ENCODE measurements at places on chromosomes 12 and 14.

- no peak for DNase-seq
Observed at GRCh38 chr14:65263177-65263788, 149.2 kb upstream of the FUT8 start.

DNA sequence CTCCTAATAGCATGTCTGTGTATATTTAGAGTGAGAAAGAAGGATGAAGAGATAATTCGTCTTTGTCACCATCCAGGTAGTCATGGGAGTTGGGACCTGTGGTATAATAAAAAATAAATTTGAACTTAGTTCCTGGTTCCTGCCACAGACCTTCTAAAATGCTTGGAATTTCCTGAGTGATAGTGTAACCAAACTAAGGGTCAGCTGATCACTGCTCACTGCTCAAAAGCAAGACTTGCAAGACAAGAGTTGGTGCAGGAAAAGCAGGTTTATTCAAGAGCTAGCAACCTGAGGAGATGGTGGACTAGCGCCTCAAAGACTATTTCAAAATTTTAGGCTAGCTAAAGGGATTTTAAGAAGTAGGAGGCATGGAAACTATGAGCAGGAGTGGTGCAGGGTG, 19.1 kb downstream of the ANG start:
- DNase-seq = no peak

DNA sequence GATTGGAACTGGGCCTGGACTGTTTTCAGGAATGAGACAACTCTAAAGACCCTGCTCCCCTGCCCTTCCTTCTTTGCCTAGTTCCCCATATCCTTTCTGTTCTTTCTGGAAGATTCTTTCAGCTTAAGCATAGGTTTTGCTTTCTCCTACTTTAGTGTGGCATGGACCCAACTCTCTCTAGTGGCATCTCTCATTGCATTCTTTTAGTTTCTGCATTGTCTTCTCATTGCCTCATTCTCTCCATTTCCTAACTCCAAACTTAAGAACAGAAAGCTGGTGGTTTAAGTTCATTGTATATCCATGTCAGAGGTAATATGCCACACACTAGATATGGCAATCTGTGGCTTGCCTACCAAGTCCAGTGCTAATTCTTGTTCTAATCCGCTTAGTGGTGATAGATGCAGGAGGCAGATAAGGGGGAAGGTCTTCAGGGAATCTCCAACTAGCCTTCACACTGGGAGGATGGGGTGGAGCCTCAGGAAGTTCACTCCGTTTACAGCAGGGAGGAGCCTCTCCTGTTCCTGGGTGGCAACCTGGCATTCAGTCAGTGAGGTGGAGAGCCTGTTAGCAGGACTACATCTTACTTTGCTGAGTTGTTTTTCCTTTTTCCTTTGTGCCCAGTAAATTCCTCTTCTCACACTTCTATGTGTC, 165.1 kb upstream of the LMNTD1 start:
- DNase-seq = no peak

GRCh38 chr12:110175201-110175600, 51.0 kb downstream of the IFT81 start:
- DNase-seq = no peak

- DNase-seq = no peak
Observed at GRCh38 chr12:105538880-105539279, 208.4 kb downstream of the C12orf75 start.

- no peak for DNase-seq
Observed at GRCh38 chr12:110501399-110501751, 536 bp downstream of the VPS29 start.

DNA sequence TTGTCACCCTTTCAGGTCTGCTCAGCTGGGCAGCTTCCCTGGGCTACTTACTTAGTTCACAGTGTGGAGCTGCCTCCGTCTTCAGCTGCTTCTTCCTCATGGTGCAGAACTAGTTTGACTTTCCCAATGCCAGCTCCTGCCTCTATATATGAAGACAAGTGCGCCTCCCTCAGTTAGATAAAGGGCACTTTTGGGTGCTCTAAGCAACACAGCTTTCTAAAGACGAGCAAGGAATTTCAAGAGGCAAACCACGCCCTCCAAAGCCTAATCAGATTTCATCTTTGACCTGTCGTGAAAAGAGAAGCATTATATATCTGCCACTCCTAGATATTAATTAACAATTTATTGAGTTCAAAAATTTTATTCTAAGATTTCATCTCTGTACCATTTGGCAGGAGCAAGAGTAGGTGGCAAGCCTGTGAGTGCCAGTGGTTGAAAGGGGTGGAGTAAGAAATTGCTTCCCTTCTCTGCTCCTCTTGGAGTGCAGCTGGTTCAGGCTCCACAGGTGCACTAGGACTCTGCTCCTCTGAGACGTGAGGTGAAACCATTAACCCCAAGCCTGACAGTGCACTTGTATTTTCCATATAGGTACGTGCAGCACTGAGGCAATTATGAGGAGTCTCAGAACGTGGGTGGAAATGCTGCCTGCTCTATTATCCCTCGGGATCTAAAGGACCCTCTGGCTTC, 2.1 kb upstream of the SLC11A2 start:
- DNase-seq = no peak

GRCh38 chr14:100333827-100334226, 10.7 kb downstream of the SLC25A47 start:
- no peak for DNase-seq

DNA sequence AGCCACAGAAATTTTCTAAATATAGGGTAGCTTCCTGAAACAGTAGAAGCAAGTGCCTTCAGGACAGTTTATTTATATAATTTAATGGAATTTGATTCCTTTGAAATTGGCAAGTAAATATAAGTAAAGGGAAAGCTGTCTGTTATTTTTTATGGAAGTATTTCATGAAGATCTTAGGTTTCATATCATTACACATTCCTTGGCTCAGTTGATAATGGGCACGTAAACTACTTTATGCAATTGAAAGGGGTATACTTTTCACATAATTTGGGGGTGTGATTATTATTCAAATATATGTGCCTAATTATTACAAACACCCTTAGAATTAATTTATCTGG, 71.1 kb upstream of the RAP1B start:
- DNase-seq = no peak

- no peak for DNase-seq
Observed at GRCh38 chr12:50936821-50937530, 15.4 kb upstream of the HIGD1C start.

- DNase-seq = no peak
Observed at GRCh38 chr14:77645520-77646230, 29.2 kb upstream of the SPTLC2 start.

DNA sequence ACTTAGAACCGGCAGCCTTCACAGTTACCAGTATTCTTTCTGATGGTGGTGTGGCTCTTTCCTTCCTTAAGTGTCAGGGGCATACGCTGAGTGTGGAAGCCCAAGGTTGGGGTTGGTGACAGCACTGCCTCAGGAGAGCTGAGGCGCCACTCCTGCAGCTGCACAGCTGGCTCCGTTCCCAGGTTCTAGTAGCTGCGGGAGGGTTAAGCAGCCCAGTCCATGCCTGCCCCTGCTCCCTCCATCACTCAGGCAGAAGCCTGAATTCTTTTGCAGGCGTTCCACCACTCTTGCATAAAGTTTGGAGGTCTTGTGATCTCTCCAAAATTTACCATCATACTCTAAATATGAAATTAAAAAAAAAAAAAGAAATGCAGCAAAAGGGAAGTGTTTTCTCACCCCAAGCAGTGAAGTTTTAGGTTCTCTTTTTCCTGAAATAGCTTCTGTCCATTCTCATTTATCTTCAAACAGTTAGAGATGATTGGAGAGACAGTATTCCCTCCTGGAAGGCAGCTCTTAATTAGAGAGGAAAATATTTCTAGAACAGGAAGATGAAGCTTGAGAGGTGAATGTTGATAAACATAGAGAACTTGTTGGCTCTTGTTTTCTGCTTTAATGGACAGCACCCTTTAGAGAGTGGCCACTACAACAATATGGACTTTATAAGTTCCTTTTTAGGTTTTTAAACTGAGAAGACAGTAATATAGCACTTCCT, 136.1 kb downstream of the FGD4 start:
- DNase-seq = no peak

GRCh38 chr12:24778486-24779304, 170.2 kb downstream of the BCAT1 start:
- no peak for DNase-seq

- DNase-seq = no peak
Observed at GRCh38 chr12:46546634-46547273, 174.2 kb upstream of the SLC38A2 start.

DNA sequence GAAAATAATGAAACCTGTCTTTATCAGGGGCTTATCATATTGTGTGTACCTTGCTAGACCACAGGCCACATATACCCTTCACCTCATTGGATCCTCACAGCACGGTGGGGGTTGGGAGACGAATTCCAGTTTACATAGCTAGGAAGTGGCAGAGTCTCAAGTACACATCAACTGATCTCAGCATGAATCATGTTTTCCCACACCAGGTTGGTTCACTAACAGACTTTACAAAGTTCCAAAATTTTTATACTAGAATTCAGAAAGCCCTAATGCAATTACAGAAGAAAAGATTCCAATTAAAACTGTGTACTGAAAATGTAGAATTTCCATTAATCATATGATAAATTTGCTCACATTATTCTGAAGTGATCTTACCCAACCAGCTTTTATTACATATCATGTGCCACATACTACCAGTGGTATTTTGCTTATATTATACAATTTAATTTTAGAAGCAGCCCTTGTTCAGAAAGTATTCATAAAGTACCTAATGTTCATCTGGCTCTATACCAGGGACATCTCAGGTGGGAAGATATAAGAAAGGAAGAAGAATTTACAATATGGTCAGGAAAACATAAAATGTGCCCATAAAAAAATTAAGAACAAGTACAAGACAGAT, 196.2 kb downstream of the ITPR2 start:
- DNase-seq = no peak

GRCh38 chr12:12745576-12746211, 28.5 kb downstream of the CDKN1B start:
- DNase-seq = no peak

GRCh38 chr12:123095078-123095881, 55.6 kb downstream of the PITPNM2 start:
- no peak for DNase-seq

GRCh38 chr14:103022002-103022684, 35.2 kb downstream of the CDC42BPB start:
- no peak for DNase-seq

GRCh38 chr12:56338308-56339157, at the start of gene IL23A:
Gene IL23A, plus strand, starts transcription at chr12:56338884. Its CDS starts 161 bp downstream, at chr12:56339045.
- peak; percentile 82 for DNase-seq

GRCh38 chr12:12007001-12007712, 63.6 kb upstream of the BCL2L14 start:
- peak; percentile 50 for DNase-seq
